Activated gamma-delta T cell treated with Interleukin-2 at 50 U/mL for 16 hours (primary cell): ENCODE measurements at places on chromosomes 16 and 17.

- DNase-seq = no peak
Measured at GRCh38 chr16:87165885-87166284, 151.3 kb downstream of the C16orf95 start.

GRCh38 chr17:77834170-77835115, 124.1 kb upstream of the TNRC6C start:
- peak; percentile 73 for DNase-seq

GRCh38 chr17:66783656-66784381, 51.1 kb upstream of the CACNG5 start:
- no peak for DNase-seq

DNA sequence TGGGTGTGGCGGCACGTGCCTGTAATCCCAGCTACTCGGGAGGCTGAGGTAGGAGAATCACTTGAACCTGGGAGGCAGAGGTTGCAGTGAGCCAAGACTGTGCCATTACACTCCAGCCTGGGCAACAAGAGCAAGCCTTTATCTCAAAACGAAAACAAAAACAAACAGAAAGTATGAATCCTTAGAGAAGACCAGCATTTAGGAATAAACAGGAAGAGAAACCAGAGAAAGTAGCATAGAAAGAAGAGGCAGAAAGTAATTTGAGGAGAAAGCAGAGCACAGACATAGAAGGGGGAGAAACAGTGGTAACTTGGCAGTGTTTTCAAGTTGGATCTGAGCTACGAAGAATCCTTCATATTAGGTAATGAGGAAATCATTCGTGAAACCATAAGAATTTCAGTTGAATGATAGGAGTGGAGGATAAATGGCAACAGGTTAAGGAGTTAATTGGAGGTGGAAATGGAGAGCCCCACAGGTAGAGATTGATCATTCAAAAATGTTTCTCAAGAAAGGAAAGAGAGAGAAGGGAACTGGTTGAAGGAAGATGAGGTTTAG, 9.7 kb upstream of the CCL2 start:
- DNase-seq = no peak

GRCh38 chr16:88500255-88500661, 47.2 kb downstream of the ZFPM1 start:
- no peak for DNase-seq

- DNase-seq = no peak
Measured at GRCh38 chr16:646679-647172, 2.4 kb upstream of the WDR90 start.

- no peak for DNase-seq
Measured at GRCh38 chr16:50061326-50061725, 4.4 kb upstream of the HEATR3 start.

DNA sequence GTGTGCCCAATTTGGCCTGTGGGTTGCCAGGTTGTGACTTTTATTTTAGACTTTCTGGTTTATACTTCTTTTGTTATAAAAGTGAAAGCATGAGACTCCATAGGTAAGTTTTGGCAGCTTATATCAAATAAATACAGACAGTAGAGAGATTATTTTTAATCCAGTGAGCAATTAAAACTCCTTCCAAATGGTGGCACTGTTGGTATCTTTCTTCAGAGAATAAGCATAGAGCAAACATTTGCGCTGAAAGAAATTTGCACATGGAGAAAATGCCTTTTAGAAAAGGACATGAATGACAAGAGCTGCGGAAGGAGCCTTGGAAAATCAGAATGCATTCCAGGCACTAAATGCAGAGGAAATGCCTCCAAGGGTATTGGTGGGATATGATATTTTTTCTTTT, 46.1 kb upstream of the DNAJA2 start:
- no peak for DNase-seq

DNA sequence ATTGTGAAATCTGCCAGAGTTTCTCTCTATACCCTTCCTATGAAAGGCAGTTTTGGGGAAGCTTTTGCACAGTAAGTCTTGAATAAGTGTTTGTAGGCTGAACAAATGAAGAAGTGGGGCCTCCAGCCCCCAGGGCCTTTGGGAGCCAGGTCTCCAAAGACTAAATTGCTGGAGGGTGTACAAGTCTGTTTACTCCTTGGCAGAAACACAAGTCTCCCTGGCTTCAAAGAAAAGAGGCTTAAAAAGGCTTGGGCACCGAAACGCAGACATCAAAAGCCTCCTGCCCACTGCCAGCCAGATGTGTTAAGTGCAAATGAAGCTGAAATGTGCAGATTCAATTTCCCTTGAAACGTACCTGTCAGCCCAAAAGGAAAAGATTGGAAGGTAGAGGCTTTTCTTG, 146.3 kb downstream of the TMEM132E start:
- DNase-seq = no peak

GRCh38 chr16:83674931-83675535, 132.7 kb upstream of the HSBP1 start:
- no peak for DNase-seq

GRCh38 chr16:72085002-72085401, 8.4 kb downstream of the TXNL4B start:
- no peak for DNase-seq

- no peak for DNase-seq
Measured at GRCh38 chr17:61393550-61393903, 6.1 kb upstream of the TBX2 start.

DNA sequence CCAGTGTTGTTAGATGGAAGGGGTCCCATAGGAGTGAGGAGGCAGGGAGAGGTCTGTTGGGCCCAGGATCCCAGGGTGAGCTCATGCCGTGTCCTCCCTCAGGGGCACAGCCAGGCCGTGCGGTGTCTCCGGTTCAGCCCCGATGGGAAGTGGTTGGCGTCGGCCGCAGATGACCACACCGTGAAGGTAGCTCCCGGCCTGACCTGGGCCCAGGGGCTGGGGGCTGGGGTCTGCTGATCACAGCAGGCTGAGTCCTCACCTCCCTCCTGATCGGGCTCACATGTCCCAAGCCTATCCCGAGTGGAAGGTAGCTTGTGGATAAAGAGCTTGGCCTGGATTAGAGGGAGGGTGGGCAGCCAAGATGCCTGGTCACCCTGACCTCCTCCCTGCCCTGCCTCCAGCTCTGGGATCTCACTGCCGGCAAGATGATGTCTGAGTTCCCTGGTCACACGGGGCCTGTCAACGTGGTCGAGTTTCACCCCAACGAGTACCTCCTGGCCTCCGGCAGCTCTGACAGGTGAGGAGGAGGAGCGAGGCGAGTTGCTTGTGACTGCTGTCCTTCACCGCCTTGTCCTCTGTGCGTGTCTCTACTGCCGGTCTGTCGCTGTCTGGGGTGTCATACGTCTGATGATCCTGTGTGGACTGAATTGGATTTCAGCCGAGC, 16.1 kb downstream of the KATNB1 start:
- no peak for DNase-seq

- DNase-seq = no peak
Measured at GRCh38 chr17:57512258-57512657, 232.8 kb downstream of the CCDC182 start.

- DNase-seq = no peak
Measured at GRCh38 chr16:64132759-64133361, 989.0 kb downstream of the CDH11 start.
